ENCODE measurements at places on chromosomes 1 and 21. TPM values are rescaled to one million over a fixed set of nuclear protein-coding genes. Genes with fewer than 3 reads are reported as not detected.

DNA sequence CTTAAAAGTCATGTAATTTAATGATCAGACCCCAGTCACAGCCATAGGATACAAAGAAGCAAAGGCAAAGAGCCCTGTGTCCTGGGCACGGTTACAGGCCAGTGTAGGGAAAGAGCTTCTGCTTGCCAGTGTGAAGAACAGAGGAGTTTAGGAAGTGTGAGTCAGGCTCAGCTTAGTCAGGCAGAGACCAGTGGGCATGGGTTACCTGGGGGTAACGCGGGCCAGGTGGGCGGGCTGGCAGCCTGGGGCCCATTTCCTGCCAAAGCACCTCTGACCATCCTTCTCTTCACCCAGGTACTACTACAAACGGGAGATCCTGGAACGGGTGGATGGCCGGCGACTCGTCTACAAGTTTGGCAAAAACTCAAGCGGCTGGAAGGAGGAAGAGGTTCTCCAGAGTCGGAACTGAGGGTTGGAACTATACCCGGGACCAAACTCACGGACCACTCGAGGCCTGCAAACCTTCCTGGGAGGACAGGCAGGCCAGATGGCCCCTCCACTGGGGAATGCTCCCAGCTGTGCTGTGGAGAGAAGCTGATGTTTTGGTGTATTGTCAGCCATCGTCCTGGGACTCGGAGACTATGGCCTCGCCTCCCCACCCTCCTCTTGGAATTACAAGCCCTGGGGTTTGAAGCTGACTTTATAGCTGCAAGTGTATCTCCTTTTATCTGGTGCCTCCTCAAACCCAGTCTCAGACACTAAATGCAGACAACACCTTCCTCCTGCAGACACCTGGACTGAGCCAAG lies 4.7 kb downstream of the ELF3 start:
- DNase-seq: no peak

AXDND1 gene
- 0.50 TPM for total RNA-seq

- no peak for DNase-seq
Observed at GRCh38 chr1:42762269-42762668, 4.6 kb downstream of the P3H1 start.

DNA sequence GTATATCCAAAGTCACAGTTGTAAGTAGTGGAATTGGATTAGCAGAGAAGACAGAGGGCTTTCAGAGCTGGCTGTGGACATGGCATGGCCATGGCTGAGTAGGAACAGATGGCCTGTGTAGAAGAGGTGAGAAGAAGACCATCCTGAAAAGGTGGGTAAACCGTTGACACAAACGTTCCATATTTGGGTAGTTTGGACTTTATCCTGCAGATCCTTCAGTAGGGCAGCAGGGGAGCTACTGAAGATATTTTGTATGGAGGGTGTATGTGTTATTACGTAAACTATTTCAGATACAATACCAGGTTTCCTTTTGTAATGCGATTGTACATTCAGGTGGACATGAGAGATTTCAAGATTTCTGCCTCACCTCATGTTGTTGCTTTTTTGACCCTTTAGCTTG lies 1.6 kb downstream of the UTP11 start:
- DNase-seq: no peak

- DNase-seq: no peak
Observed at GRCh38 chr21:34732388-34732821, 63.6 kb downstream of the CLIC6 start.

DNA sequence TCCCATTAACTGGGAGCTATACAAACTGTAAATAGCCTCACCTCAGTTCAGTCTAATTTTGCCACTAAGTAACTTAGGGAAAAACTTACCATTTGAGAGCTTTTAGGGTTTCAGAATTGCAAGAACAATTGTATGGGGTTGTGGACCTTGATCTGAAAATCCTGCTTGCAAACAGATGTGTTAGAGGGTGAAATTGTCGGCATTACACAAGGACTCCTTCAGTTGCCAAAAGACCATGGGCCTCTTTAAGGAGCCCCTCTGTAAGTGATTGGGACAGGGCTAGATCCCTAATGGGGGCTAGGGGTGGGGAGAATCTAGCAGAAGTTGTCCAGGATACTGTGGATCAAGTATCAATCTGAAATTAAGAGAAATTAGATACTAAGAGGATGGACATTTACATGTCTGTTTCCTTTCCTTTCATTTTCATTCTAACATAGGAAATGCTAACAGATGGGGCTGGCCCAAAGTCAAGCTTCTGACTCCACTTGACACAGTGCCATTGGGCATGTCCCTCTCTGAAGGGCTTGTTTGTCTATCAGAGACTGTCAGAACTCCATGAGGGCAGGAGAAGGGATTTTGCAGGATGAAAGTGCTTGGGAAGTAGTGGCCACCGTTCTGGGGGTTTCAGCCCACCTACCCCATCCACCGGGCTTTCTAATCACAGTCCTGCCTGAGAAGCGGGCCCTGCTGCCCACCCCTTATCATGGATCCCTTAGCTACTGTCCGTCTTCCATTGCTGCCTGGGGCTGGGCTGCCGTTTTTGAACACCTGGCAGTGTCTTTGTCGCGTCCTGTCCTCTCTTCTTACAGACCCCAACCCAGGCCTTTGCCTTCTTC lies 54.7 kb downstream of the STUM start:
- DNase-seq: no peak

- DNase-seq: no peak
Observed at GRCh38 chr1:161193561-161194235, 5.2 kb downstream of the ADAMTS4 start.

SPRR1A gene
- total RNA-seq: not detected

GRCh38 chr1:110914676-110915075 lies 41.7 kb downstream of the CD53 start:
- no peak for DNase-seq

DYNLT5 gene
- total RNA-seq: not detected

TOR1AIP2 gene
- total RNA-seq: 64.1 TPM

OR2G6 gene
- total RNA-seq: not detected

KANK4 gene
- total RNA-seq: 10.5 TPM

DNA sequence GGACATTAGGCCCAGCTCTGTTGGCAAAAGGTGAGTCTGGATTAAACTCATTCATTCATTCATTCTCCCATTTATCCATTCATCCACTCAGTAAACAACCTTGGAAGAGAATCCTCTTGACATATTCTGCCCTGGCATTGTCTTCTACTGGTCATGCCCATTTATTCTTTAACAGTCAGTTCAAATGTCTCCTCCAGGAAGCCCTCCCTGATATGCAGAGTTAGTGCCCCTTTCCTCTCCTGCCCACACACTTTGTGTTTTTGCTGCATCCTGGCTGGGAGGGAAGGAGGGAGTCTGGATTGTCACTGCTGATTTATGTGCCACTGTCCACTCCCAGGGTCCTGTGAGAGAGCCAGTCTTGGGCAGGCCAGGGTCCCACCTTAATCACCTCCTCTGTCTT lies 600.3 kb downstream of the MATN1 start:
- DNase-seq: no peak
